Activated CD4-positive, alpha-beta T cell treated with anti-CD3 and anti-CD28 coated beads, Interleukin-2, Interleukin-6, amounts not matched to agents 100 ng/mL and 50 ng/mL, durations not matched to agents 16 hours and 8 hours (primary cell): ENCODE measurements at places on chromosomes 5 and 9.

DNA sequence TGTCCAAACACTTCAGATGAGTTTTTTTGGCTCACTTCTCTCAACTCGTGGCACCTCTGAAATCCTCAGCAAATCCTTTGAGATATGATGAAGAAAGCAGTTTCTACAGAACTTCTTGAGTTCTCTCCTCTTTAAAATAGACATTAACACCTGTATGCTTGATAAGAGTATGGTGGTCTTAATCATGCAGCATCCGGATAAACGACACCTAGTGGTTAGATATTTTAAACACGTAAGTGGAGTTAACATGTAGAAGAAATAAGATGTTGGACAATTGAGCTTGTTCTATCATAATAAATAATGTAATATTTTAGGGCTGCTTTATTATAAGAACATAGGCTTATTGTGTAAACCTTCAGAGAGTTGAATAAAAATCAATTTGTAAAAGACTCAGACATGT, 324.8 kb downstream of the CYLC2 start:
- no peak for DNase-seq

GRCh38 chr5:592158-592557, 20.0 kb upstream of the CEP72 start:
- DNase-seq, result no peak

GRCh38 chr5:146307796-146308195, 30.8 kb upstream of the POU4F3 start:
- no peak for DNase-seq

DNA sequence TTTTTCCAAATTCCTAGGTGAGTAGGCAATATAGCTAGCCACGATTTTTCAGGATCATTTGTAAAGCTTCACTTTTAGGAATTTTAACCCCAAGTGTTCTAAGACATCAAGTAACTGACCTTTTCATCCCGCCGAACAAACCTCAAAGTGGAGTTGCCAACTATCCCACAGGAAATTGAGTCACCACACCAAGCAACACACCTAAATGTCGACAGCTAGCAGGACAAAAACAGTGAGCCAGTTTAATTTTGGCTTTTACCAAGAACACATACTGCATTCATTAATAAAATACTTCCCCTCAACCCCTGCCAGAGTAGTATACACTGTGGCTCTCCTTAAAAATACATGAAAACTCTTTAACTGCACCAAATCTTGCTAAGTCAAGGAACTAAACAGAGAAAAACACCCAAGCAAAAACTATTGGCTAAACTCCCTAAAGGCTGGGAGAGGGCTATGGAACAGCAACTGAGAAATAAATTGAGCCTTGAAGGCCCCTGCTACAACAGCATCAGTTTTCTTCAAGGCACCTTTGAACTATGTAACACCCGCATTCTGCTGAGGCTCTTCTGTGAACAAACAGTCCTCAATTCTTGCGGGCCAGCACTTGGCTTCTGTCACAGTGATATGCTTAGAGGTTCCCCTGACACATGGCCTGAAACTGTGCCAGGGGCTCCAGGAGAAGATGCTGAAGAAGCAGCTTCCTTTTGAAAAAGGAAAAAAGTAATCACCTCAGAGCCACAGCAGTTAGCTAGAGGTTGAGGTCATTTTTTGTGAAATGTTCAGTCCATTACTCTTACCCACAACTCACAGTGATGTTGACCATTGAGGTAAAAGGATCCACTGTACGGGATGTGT, 459.6 kb downstream of the RAB3C start:
- DNase-seq, result peak; percentile 23

DNA sequence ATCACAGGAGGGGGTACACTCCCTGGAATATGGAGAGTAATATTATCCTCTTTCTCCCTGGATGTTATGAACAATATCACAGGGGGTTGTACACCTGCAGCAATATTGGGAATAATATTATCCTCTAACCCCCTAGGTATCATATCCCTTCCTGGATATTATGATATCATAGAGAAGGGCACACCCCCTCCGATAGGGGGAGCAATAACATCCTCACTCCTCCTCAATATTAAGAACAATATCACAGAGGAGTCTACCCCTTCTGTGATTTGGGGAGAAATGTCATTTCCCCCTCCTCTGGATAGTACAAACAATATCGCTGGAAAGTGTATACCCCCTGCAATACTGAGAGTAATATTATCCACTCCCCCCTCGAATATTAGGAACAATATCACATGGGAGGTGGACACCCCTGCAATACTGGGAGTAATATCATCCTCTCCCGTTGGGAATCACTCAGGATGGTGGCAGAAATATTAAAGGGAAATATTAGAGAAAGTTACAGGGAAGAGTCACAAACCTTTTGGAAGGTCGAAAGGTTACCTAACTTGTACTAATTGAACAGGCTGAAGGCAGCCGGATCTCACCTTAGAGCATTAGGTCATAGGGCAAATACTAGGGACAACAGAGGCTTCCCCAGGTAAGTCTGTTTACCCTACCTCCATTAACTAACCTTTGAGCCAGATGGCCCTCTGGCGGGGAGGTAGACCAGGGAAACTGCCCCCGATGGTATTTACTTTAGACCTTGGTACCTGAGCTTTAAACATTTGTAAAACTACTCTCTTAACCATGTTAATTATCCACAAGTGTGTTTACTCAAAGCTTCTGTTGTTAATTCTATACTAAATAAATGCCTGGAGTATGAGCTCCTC, 57.5 kb upstream of the FREM1 start:
- DNase-seq, result no peak

- DNase-seq, result no peak
Measured at GRCh38 chr9:81083067-81083466, 606.3 kb downstream of the TLE1 start.

- no peak for DNase-seq
Measured at GRCh38 chr5:107799306-107799705, 128.6 kb upstream of the EFNA5 start.

DNA sequence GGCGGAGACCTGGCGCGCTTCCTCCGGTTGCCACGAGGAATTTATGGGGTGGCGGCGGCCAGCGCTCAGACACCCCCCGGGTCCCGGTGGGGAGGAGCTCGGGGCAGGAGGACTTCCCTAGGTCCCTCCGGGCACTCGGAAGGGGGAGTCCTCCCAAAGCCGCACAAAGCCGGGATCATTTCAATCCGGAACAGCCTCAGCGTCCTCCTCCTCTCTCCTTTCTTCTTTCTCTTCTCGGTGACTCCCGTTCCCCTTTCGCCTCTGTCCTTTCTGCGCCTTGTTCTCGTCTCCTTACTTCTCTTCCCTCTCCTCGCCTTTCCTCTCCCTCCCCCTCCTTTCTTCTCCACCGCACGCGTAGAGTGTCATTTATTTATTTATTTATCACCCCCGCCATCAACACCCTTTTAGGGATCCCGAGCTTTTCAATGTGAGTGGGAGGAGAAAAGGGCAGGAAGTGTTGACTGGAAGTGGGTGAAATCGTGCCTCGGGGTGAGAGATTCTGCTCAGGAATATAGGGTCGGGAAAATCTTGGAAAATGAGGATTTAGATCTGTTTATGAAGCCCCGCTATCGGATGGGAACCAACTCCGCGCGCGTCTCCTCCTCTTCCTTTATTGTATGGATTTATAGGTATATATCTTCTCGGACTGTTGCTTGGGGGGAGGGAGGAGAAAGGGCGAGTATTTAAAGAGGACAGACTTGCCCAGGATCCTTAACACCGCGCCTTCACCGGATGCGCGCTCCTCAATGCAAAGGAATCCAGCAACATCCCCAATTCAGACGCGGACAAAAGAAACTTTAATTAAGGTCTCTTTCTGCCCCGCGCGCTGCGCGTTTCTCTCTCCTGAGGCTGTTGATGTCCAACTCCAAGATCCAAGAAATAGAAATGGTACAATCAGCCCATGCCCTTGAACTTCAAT, 2.0 kb upstream of the ZNF462 start:
- no peak for DNase-seq

DNA sequence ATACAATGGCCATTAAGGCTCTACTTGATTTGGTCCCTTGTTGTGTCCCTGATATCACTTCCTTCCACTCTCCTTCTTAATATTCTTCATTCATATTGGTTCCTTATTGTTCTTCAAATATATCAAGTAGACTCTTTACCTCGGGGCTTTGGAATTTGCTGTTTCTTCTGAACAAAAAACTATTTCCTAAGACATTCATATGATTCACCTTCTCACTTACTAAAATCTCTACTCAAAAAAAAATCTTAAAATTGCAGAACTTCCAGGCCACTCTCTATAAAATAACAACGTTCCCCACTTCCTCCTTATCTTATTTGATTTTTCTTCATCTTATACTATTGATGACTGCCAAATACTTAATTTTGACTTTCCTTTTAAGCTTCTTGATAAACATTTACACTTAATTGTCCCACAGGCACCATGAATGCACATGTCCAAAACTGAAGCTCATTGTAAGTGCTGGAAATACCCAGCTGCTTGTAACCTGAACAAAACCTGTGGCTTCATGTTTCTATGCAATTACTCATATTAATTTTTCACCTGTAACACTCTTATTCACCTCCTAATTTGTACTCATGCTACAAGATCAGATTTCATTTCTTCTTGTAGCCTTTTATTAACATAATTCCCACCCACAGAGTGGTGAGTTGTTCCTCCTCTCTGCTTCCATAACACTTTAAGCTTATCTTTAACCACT, 58.4 kb upstream of the NUDT12 start:
- no peak for DNase-seq

DNA sequence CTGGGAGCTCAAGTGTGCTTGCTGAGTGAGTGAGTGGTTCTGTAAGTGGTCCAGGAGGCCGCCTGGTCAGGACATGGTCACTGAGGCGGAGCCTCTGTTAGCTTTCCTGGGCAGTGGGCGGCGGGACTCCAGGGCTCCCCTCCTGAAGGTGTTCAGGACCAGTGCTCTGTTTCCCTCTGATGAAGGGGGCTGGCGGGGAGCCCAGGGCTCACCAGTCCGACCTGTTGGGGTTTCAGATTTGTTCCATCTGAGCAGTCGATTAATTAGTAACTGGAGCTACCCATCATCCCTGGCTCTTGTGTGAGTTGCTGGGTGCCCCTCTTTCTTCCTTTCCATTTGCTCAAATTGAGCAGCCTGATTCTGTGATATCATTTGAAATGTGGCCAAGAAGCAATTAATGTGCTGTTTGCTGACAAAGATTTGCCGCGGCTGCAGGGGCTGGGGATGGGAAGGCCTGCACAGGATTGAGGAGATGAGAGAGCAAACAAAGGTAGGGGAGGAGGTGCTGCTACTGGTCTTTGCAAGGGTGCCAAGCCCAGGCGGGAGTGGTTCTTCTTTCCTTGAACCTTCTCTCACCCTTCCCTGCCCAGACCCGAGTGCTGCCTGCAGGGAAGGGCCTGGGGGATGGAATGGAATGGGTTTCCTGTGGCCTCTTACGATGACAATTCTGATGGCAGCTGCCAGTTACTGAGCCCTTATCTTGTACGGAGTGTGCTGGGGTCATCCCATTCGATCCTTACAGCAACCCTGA, 92.8 kb upstream of the PITX1 start:
- DNase-seq, result no peak

DNA sequence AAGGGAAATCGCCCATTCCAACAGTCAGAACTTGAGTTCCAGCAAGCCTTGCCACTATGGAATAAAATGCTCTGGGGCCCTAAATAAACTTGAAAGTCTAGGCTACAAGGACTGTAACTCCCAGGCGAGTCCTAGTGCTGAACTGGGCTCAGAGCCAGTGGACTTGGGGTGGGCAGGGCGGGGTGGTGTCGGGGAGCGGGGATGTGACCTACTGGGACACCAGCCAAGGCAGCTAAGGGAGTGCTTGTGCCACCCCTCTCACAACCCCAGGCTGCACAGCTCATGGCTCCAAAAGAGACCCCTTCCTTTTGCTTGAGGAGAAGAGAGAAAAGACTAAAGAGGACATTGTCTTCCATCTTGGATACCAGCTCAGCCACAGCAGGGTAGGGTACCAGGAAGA, 61.5 kb downstream of the MEIKIN start:
- no peak for DNase-seq

- DNase-seq, result peak; percentile 2
Measured at GRCh38 chr5:178793151-178793550, 62.7 kb upstream of the ZNF354A start.

DNA sequence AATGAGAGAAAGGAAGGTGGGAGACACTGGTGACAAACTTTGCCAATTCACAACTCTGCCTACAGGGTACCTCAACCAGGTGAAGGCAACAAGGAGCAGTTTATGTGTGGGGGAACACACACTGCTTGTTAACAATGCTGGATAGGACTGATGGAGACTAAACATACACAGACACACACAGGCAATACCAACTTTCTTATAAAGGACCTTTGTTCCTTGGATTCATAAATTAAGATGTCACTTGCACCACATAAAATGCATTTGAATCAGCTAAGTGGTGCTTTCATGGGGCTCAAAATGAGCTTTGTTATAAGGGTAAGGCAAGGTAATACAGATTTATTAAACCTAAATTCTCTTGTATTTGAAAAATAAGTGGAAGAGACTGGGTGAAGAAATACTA, 4.0 kb downstream of the TSTD2 start:
- no peak for DNase-seq

GRCh38 chr5:1293416-1294205, 1.3 kb downstream of the TERT start:
- no peak for DNase-seq

GRCh38 chr5:173472164-173472563, 143.9 kb upstream of the STC2 start:
- no peak for DNase-seq

GRCh38 chr5:156667616-156668015, 182.5 kb upstream of the PPP1R2B start:
- DNase-seq, result no peak

- DNase-seq, result no peak
Measured at GRCh38 chr5:121725450-121725849, 126.2 kb upstream of the FTMT start.

- no peak for DNase-seq
Measured at GRCh38 chr5:167952278-167952995, 339.0 kb upstream of the WWC1 start.

DNA sequence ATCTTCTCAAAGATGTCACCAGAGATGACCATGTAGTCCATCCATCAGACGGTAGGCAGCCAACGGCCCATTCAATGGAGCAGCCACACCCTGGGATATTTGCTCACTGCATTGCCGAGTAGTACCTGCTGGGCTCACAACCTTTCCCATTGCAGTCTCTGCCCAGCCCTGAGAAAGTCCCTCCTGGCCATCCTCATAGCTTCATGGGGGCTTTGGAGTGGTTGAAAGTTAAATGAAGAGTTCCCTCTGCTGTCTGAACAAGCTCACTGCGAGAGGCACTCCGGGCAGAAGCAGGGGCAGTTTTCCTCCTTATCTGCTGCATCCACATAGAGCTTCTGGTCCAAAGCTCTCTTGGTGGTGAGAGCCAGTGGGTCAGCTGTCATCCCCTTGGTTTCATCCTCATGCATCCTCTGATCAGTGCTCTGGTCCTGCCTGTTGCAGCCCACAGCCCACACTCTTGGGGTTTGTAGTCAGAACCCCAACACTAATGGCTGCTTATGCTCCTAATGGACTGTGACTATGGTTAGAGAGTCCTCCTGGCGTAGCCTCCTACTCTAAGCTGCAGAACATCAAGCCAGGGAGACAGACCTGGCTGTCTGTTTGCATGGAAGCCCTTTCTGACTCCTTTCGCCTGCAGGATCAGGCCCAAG, 23.3 kb downstream of the TNFSF8 start:
- DNase-seq, result peak; percentile 50

DNA sequence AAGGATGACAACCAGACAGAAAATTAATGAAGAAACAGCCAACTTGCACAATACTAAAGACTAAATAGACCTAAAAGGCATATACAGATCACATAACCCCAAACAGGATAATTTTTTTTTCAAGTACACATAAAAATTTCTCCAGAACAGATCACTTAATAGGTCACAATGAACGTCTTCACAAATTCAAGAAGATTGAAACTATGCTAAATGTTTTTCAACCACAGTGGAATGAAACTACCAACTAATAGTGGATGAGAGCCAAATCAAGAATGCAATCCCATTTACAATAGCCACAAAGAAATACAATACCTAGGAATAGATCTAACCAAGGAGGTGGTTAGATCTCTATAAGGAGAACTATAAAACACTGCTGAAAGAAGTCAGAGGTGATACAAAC, 145.8 kb downstream of the TMEM232 start:
- no peak for DNase-seq
